ENCODE measurements at places on chromosomes 5 and 9.

DNA sequence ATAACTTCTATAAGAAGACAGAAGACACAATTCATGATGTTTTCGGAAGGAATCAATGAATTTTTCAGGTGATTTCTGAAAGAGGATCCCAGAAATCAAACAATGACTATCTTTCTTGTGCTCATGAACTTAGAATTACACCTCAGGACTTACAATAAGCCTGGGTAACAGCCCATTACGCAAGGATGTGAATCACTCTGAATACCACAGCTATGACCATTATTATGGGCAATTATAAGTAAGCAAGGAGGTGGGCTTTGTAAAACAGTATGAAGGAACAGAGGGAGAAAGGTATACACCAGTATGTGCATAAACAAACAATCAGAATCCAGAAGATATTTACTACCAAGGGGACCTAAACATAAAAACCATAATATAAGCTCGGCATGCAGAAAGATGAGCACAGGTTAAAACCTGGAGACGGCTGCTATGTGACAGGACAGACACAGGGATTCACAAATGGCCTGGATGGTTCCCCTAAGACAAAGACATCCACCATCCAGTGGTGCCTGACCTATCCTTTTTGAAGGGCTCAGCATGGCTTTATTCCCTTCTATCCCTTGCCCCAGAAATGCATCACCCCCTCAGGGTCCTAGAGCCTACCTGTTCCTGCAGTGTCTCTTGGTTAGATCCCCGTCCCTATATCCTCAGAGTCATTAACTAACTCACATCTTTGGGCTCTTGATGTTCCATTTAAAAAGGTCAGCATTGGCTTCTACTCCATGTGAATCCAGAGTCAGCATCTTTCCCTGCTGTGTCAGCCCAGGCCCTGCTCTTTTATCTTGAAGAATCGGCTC is 21.8 kb upstream of the PPP2CA start:
- no peak for DNase-seq

DNA sequence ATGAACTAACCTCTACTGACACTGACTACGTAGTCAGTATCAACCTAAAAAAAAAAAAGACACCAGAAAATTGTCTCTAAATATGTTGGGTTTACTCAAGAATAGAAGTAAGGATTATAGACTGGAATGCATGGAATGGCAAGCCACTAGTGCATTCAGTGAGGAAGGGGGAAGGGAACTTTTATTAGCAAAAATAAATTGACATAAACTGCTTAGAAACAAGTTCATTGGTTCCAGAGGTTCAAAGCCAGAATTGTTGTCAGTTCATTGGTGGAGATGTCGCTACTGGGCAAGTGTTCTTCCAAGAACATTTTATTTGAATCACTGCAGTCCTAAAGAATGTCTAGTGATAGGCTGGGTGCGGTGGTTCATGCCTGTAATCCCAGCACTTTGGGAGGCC is 26.1 kb upstream of the AOPEP start:
- no peak for DNase-seq

- no peak for DNase-seq
Observed at GRCh38 chr5:124839371-124839998, 93.0 kb upstream of the ZNF608 start.

- no peak for DNase-seq
Observed at GRCh38 chr9:113909421-113909820, 33.3 kb downstream of the ZNF618 start.

GRCh38 chr9:134445000-134445399 is 118.7 kb downstream of the RXRA start:
- DNase-seq: no peak

DNA sequence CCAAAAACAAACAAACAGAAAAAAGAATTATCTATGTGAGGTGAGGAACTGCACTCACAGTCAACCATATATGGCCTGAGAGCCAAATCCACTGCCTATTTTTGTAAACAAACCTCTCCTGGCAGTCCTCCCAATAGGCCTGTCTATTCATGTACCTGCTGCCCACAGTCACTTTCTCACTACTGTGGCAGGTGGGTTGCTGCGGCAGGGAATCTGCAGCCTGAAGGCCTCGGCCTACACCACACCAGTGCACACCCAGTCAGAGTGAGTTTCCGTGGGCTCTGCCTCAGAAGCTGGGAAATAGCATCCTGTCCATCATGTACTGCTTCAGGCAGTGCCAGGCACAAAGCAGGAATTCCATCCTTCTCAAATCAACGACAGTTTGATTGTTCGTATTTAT is 82.3 kb downstream of the SPTLC1 start:
- DNase-seq: no peak

- DNase-seq: no peak
Observed at GRCh38 chr5:41122459-41122858, 51.3 kb upstream of the MROH2B start.

All from stimulated activated naive B cell treated with anti-CD40 and anti-IgM and Interleukin-4, amounts not matched to agents 10 μg/mL and 1 μg/mL and 100 μg/mL, for 72 hours (primary cell).